ENCODE measurements at places on chromosomes 12 and 14.

DNA sequence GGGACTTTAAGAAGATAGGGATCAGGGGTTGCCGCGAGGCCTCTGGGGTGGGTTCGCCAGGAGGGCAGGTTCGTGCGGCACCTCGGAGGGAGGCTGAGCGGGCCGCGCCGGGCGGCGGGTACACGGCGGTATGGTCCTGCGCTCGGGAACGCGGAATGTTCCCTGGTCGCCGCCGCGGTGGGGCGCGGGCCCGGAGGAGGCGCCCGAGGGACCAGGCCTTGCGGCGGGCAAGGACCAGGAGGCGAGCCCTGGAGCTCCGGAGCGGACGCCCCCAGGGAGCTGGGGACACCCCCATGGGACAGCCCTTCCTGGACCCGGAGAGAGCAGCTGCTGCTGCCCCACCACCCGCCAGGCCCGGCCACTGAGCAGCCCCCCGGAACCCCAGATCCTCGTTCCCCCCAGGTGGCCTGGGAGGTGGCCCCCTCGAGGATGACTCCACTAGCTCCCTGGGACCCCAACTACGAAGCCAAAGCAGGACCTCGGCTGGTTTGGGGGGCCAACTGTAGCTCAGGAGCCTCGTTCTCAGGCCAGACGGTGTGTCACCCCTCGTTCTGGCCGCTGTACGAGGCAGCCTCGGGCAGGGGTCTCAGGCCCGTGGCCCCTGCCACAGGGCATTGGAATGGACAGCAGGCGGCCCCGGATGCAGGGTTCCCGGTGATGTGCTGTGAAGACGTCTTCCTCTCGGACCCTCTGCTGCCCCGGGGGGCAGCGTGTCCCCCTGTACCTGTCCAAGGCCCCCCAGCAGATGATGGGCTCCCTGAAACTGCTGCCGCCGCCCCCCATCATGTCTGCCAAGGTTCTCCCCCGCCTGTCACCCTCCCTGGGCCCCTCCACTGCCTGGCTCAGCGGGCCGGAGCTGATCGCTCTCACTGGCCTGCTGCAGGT lies 45.6 kb upstream of the SLC8A3 start:
- no peak for DNase-seq

- no peak for DNase-seq
Observed at GRCh38 chr12:53235742-53236442, 3.9 kb upstream of the RARG start.

GRCh38 chr14:82075566-82075965 lies 541.9 kb upstream of the SEL1L start:
- no peak for DNase-seq

DNA sequence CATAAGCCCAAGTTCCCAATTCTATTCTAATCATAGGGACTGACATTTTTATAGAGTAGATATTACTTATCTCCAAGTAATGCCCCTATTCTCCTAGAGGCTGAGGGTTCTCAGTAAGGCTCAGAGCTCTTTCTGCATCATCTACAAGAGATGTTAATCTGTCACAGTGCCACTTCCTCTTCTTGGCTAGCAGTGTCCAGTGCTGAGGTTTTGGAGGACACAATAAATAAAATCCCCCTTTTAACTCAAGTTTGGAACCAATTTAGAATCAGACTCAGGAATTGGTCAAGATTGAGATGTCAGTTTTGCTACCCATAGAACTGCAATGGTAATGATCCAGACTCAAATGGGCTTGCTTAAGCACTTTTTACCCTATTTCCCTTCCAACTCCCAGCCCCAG lies 154.1 kb upstream of the ARID2 start:
- DNase-seq: no peak

DNA sequence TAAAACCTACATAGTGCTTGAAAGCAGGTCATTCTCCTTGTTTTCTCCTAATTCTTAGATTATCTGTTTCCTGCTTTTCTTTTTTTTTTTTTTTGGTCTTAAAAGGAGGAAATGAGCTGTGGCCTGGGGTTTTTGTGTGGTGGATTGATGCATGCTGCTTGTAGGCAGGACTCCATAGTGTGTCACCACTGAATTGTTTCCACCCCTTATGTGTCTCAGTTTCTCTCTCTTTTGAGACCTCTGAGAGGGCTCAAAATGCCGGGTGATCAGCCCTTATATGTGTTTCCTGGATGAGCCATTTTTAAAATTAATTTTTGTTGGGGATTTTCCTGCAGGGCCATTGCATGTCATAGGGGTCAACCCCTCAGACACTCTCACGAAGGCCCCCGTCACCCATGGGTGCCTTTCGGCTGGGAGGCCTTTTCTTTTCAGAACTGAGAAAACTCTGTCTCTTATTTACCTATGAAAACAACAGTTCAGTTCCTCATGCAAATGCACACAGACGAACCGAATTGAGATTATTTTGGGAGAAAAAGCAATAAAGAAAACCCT lies 32.0 kb upstream of the LRRK2 start:
- DNase-seq: no peak

- no peak for DNase-seq
Observed at GRCh38 chr14:91336093-91336450, 81.5 kb downstream of the CCDC88C start.

GRCh38 chr12:28083840-28084678 lies 106.2 kb upstream of the CCDC91 start:
- no peak for DNase-seq

GRCh38 chr12:109625749-109626377 lies 52.3 kb downstream of the MVK start:
- no peak for DNase-seq

GRCh38 chr12:88624911-88625310 lies 44.6 kb upstream of the KITLG start:
- DNase-seq: no peak

DNA sequence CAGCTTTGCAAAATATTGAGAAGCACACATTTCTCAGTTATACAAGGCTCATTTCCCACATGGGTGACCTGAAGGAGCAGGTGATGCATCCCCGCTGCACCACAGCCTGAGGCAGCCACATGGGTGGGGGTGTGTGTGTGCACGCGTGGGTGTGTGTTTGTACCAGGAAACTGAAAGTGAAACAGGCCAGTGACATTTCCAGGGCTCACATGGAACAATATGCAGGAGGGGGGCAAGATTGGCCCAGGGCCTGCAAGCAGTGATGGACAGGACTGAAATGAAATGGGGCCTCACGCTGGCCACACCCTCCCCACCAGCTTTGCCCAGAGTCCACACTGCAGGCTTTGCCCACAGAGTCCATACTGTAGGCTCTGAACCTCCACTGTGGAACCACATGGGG lies 154.2 kb upstream of the PARP11 start:
- no peak for DNase-seq

GRCh38 chr12:33156042-33156441 lies 259.5 kb upstream of the PKP2 start:
- DNase-seq: no peak
